M059J (cell line): ENCODE measurements at places on chromosomes 4 and X.

DNA sequence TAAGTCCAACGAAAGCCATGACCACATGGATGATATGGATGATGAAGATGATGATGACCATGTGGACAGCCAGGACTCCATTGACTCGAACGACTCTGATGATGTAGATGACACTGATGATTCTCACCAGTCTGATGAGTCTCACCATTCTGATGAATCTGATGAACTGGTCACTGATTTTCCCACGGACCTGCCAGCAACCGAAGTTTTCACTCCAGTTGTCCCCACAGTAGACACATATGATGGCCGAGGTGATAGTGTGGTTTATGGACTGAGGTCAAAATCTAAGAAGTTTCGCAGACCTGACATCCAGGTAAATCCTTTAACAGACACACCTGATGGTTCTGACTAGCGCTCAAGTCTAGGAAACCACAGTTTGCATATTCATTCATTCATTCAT lies 6.0 kb downstream of the SPP1 start:
- no peak for DNase-seq

- no peak for DNase-seq
Observed at GRCh38 chr4:16725252-16725651, 173.2 kb downstream of the LDB2 start.

DNA sequence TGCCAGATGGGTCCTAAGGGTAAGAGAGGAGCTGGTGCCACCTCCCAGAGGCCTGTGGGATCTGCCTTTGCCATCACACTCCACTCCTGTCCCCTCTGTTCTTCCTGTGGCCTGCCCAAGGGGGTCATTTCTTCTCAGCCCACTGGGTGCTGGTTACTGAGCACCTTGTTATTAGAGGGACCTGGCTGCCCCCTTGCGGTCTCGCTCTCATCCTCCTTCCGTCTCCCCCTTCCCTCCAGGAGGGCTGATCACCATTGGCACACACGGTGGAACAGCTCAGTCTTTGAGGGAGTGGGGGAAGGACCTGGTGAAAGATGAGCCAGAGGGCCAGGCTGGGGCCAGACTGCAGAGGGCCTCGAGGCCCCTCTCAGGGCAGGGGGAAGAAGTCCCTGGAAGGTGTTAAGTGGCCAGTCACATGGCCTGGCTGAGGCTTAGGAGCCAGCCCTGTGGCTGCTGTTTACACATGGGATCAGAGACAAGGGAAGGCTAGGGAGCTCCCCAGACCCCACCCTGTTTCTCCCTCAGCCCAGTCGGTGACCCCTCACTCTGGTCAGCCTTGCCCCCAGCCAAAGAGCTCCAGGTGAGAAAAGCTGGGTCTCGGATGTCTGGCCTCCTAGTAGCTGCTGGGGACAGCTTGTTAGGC lies 68.1 kb downstream of the MTMR1 start:
- DNase-seq, result no peak

- no peak for DNase-seq
Observed at GRCh38 chr4:108036213-108036612, 46.5 kb downstream of the HADH start.

DNA sequence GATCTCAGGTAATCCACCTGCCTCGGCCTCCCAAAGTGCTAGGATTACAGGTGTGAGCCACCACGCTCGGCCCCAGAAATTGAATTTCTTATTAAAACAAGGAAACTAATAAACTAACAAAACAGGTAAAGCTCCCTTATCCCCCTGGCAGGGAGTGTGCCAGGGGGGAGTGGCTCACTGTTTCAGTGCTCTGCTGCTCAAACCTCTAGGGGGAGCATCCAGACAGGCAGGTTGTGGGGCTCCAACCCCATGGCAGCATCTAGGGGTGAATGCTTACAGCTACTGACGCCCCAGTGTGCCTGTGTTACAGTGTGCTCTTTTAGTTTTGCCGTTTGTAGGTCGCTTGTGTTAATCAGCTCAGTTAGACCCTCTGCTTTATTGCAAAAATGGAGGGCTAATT lies 605.0 kb downstream of the GABRG1 start:
- DNase-seq, result no peak

- DNase-seq, result no peak
Observed at GRCh38 chrX:73965833-73966232, 338.1 kb upstream of the ZCCHC13 start.

- DNase-seq, result no peak
Observed at GRCh38 chr4:8204576-8205227, 5.6 kb downstream of the SH3TC1 start.

DNA sequence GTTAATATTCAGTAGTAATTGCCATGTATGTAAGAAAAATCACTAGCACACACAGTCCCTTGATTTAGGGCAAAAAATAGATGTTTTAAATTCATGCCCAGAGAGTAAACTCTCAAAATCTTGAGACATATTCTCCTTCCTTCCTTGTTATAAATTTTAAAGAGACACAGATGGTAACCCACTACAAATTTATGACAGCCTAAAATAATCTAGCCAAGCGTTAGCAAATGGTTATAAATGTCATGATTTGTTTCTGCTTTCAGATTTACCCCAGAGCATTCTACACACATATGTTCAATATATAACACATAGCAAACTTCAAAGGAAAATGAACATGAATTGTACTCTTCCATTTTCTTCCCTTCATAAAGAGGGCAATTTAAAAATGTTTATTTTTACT lies 540.3 kb downstream of the TLL1 start:
- DNase-seq, result no peak

- DNase-seq, result no peak
Observed at GRCh38 chr4:46889410-46889809, 19.6 kb downstream of the COX7B2 start.

DNA sequence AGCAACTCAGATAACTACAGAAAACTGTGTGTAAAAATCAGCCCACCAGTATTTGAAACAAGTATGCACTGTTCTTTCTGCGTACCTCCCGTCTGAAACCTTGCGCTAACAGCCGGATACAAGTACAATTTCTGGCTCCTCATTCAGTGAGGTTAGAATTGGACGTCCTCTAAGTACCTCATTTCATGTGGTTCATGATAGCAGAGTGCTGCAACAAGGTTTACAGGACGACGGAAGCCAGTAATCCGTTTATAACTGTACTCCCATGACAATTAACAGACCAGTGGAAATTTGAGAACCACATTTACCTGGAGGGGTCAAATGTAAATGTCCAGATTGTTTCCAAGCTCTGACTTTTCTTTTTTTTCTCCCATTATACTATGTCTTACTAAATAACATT lies 52.9 kb upstream of the TENM3 start:
- peak; percentile 36 for DNase-seq

GRCh38 chr4:818106-818921 lies 7.6 kb downstream of the CPLX1 start:
- DNase-seq, result no peak

- DNase-seq, result no peak
Observed at GRCh38 chrX:33062041-33062440, 149.3 kb downstream of the DMD start.

- peak; percentile 50 for DNase-seq
Observed at GRCh38 chrX:154411981-154412340, 622 bp downstream of the TAFAZZIN start.

GRCh38 chr4:182680234-182680653 lies 236.9 kb downstream of the DCTD start:
- no peak for DNase-seq

DNA sequence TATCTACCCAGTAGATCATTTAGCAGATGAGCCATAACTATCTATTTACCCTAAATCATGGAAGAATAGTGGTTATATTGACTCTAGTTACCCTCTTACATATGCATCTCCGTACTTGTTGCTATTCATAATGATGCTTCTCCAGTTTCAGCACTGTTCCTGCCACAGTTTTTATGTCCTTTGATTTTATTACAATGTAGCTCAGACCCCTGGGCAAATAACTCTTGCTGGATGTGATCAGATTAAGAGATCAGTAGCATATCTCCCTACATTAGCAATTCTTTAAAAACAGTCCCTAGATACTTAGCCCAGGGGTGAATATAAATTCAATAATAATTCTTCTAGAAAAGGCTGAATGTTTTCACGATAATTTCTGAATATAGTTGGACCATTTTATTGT lies 696.5 kb downstream of the ADGRL3 start:
- DNase-seq, result no peak

- DNase-seq, result no peak
Observed at GRCh38 chr4:132299841-132300240, 849.3 kb upstream of the PCDH10 start.

GRCh38 chr4:20302336-20302735 lies 50.6 kb downstream of the SLIT2 start:
- no peak for DNase-seq

DNA sequence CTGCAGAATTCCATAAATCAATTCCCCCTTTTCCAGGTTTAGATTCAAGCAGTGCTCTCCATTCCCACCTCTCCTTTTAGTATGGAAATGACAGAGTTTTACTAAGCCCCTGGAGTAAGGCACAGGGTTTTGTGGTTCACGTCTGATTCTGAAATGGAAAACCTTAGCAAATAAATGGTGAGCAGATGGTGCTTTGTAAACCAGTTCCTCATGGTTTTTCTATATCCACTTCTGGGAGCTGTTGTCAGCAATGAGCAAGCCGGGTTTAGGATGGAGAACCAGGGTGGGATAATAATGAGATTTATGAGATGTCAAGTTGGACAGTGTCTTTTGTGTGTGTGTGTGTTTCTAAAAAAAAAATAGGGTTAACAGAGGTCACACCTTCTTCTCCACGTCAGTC lies 113.8 kb upstream of the RBPJ start:
- no peak for DNase-seq

- no peak for DNase-seq
Observed at GRCh38 chr4:76579596-76580375, 144.8 kb downstream of the SHROOM3 start.

GRCh38 chr4:8351931-8352367 lies 82.4 kb downstream of the HTRA3 start:
- no peak for DNase-seq

GRCh38 chr4:47577779-47578553 lies 92.9 kb downstream of the ATP10D start:
- DNase-seq, result no peak

DNA sequence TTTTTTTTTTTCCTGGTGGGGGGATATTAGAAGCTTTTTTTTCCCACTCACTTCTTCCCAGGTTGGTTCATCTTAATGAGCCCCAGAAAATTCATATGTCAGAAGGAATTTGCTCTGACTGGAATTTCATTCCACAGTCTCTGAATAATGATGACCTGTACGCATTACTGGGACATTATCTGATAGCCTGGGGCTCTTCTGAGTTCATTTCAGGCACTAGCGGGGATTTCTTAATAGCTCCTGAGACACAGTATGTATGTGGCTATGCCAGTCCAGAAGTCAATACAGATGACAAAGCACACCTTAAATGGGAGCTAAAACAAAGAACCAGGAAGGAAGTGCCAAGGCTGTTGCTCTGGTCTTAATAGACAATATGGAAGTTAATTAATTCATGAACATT lies 295.2 kb upstream of the IGFBP7 start:
- DNase-seq, result peak; percentile 95

GRCh38 chr4:169398316-169398715 lies 127.6 kb upstream of the SH3RF1 start:
- peak; percentile 77 for DNase-seq

DNA sequence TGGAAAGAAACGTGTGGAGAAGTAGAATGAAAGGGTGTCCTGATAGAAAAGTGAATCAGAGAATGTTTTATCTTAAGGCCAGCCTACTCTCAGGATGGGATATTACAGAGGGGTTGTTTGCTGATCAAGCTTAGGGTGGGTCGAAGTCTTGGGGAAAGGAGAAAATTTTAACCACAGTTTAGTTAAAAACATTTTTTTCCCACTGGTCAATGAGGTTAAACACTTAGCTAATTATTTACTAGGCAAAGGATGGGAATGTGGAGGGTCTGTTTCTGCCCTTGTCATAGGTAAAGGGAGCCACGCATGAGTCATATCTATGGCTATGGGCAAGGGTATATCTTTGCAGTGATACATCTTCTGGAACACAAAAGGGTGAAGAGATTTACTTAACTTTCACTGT lies 16.1 kb upstream of the SULT1E1 start:
- DNase-seq, result no peak

DNA sequence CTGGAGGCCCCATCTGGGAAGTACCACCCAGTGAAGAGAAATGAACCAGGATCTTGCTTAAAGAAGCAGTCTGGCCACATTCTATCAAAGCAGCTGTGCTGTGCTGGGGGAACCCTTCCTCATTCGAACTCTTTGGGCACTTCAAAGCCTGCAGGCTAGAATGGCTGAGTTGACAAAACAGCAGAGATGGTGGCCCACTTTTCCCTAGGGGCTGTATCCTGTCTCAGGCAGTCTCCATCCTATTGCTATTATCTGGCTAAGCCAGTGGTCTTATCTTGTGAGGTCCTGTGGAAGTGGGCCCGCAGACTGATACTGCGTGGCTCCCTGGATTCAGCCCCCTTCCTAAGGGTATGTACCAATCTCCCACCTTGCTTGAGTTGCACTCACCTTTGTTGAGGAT lies 114.3 kb downstream of the VSIG4 start:
- DNase-seq, result no peak

DNA sequence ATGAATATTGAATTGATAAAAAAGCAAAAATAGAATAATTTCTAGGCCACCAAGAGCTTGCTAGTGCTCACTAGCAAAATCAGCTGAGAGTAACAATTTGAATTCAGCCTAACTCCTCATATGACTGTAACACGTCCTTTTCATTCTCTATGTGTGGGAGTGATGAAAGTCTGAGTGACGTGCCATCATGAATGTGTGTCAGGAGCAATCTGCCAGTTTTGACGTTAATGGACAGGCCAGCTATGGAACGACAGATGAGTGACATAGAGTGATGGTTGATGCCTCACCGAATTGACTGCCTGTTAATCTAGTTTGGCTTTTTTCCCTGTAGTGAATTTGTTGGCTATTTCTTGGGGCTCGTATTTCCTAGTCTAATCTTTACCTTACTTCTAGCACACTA lies 200.7 kb downstream of the TLL1 start:
- no peak for DNase-seq

- no peak for DNase-seq
Observed at GRCh38 chrX:2242326-2242725, 258.4 kb downstream of the DHRSX start.

DNA sequence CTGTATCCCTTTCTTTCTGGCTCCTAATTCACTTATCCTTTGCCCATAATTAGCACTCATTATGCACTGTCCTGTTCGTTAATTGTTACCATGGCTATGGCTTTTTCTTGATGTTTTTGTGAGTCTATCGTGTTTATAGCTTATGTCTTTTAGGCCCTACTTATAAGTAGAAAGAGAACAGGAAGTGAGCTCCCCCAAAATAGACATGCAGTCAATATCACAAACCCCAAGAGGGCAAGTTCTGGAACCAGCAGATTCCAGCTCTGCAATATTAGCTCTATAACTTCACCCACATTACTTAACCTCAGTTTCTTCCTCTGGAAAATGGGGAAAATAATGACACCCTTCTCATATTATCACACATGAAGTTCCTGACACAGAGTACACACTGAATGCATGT lies 7.4 kb upstream of the HS3ST1 start:
- DNase-seq, result no peak

GRCh38 chr4:16195209-16195608 lies 31.1 kb downstream of the TAPT1 start:
- no peak for DNase-seq

GRCh38 chrX:39008549-39008948 lies 207.3 kb downstream of the MID1IP1 start:
- DNase-seq, result no peak
